Transverse colon (tissue), 4 donors: ENCODE measurements at places on chromosomes 12 and 14. TPM values are rescaled to one million over a fixed set of nuclear protein-coding genes. Genes with fewer than 3 reads are reported as not detected.

DNA sequence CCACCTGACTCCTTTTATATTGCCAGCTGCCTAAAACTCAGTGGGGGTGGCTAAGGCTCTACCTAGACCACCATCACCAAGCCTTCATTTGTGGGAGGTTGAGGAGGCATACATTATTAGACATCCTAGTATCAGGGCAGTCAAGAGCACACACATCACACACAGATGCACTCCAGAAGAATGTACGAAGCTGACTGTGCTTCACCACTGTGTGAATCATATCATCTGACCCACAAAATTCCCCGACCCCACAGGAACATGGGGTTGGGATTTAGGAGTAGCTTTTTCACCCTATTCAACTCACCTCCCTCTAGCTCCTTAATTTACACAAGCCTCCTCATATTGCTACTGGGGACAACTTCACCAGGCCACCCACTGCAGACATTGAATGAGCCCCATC, 64.8 kb upstream of the BDKRB2 start:
- no peak for DNase-seq

GRCh38 chr14:98913967-98914650, 357.9 kb downstream of the BCL11B start:
- no peak for DNase-seq

DNA sequence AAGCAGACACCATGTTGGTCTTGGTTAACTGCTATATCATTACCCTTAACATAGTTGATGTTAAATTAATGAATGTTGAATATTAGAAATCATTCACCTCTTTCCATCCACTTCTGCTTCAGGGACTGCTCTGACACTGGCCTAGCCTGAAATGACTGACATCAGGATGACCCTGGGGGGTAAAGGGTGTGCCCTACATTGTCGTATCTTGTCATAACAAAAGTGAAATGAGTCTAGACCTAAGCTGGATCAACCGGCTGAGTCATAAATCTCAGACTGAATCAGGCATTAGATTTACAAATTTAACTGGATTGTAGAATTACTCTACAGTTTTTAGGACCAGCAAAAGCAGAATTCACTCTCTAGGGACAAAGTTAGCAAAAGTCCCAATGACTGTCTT, 35.3 kb downstream of the KICS2 start:
- no peak for DNase-seq

DNA sequence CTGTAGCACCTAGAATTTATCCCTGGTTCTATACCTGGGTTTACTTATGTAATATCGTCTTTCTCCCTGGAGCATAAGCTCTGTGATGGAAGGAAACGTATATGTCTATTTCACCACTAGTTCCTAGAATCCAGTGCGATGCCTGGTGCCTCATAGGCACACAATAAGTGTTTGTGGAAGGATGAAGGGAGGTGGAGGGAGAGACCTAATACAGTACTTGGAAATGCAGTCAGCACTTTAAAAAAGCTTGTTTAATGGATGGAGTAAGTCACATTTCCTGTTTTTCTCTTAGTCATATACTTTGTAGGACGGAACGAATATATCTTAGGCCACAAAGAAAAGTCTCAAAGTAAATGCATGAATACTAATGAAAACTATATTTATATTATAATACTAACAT, 186.5 kb upstream of the HMGA2 start:
- no peak for DNase-seq

- no peak for DNase-seq
Measured at GRCh38 chr14:68231898-68232297, 412.3 kb downstream of the RAD51B start.

Gene SLC17A8
- 5.4 TPM for total RNA-seq

DNA sequence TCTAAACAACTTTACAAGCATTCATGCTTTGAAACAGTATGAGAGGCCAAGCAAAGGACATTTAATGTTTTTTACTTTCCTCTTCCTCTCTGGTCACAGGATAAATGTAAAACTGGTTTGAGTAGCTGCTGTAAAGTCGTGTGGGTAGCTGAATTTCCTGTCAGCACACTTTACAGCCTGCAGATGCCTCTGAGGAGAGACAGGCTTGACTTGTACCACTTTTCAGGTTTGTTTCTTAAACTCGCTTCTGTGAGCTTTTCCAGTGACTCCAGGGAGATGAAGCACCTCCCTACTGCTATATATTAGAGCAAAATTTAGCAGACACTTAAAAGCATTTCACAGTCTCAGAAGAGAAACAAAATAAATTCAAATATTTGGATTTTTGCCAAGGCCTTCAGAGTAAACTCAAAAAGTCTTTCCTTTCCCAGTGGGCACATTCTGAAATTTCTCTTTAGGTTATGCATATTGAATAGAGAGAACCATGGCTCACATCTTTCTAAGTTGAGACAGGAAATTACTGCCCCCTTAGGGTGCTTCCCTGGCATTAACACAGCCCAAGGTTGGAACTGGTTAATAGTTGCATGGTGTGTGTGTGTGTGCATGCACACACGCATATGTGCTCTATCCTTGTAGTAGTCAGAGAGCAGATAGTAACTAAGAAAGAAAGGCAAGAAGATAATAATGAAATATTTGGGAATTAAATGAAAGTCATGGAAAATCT, 557.3 kb upstream of the MIS18BP1 start:
- DNase-seq = no peak

- no peak for DNase-seq
Measured at GRCh38 chr14:81314443-81315175, 85.5 kb downstream of the STON2 start.
